ENCODE measurements at places on chromosomes 16 and 17.

- DNase-seq = no peak
These were observed 2.6 kb downstream of the PMP22 start for GRCh38 chr17:15262291-15263205.

GRCh38 chr17:9266697-9267117 is 245.4 kb downstream of the NTN1 start:
- DNase-seq = no peak

DNA sequence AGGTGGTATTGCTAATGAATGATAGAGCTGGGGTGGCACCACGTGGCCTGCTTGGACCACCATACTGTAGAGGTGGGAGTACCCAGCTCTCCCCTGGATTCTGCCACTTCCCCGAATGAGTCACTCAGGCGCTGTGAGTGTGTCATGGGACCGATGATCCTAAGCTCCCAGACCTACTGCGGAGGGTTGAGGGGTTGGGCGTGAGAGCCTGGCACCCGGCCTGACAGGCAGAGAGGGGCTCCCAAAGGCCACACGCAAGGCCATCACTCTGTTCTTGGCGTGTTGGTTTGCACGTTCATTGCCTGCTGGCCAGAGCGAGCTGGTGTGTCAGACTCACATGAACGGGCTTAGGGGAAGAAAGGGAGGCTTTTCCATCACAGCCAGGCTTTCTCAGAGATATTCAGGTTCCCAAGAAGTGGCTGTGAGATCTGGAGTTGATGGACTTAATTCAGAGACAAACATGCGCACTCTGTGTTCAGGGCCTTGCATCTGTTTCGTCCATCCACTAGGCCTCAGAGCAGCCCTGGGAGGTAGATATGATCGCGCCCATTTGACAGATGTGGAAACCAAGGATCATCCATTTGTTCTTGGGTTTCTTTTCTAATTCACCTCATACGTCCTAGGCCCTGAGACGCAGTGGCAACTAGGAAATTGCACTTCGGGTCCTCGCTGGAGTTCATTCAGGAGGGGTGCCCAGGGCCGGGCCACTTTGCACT is 41.4 kb downstream of the CMIP start:
- no peak for DNase-seq

GRCh38 chr16:51818342-51818944 is 667.4 kb upstream of the SALL1 start:
- no peak for DNase-seq

DNA sequence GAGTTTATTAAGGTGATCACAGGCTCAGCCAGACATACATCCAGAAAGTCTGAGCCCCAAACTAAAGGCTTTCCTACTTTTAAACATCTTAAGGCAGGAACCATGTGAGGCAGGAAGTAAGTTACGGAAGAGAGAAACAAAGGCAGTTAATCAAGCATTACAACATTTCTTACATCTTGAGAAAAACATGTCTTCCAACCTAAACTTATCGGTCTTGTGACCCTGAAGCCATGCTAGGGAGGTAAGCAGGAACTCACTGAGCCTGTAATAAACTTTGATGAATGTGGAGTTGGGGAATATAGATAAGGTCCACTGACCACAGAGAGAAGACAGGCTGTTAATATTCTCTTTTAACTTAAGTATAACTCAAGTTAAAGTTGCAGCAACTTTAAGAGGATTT is 3.5 kb upstream of the ACSM3 start:
- DNase-seq = no peak

- DNase-seq = no peak
These were observed 19.5 kb upstream of the CORO6 start for GRCh38 chr17:29642171-29642611.

DNA sequence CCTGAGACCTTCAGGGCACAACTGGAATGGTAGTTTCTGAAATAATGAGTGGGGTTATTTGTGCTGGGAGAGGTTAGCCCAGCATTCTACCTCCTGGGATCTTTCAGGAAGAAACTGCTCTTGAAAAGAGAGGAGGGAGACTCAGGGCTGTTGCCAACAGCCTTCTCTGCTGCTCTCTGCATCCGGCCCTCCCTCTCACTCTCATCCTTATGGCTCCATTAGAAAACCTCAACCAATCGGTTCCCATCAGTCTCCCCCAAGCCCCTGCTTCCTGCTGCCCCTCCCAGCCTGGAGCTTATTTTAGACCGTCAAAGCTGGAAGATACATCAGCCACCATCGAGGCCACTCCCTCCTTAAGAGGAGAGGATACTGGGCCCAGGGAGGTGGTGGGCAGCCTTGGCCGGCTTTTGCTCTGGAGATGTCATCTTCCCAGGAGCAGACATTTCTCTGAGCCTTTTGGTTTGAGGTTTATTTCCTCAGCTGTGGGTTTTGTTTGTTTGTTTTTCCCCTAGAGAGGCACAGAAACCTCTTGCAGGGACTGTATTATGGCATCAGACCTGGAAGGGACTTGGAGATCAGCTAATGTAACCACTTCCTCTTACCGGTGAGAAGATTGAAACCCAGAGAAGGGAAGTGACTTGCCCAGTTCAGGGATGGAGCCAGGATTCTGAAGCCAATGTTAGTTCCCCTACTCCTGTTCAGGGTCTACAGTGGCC is 2.7 kb downstream of the MPRIP start:
- peak; percentile 12 for DNase-seq

DNA sequence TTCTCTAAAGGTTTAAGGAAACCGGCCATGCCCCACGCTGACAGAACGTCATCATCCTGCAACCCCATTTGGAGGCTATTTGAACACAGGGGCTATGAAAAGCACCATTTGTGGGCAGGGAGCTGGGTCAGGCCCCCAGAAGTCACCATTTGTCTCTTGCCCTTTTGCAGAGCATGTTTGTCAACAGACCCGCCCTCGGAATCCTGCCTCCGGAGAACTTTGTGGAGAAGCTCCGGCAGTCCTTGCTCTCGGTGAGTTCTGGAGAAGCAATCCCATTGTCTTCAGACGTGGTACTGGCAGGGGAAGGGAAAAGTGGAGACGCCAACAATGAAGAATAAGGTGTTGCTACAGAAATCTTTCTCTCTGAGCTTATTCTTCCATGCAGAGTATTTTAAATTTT is 33.5 kb downstream of the TMEM186 start:
- no peak for DNase-seq

DNA sequence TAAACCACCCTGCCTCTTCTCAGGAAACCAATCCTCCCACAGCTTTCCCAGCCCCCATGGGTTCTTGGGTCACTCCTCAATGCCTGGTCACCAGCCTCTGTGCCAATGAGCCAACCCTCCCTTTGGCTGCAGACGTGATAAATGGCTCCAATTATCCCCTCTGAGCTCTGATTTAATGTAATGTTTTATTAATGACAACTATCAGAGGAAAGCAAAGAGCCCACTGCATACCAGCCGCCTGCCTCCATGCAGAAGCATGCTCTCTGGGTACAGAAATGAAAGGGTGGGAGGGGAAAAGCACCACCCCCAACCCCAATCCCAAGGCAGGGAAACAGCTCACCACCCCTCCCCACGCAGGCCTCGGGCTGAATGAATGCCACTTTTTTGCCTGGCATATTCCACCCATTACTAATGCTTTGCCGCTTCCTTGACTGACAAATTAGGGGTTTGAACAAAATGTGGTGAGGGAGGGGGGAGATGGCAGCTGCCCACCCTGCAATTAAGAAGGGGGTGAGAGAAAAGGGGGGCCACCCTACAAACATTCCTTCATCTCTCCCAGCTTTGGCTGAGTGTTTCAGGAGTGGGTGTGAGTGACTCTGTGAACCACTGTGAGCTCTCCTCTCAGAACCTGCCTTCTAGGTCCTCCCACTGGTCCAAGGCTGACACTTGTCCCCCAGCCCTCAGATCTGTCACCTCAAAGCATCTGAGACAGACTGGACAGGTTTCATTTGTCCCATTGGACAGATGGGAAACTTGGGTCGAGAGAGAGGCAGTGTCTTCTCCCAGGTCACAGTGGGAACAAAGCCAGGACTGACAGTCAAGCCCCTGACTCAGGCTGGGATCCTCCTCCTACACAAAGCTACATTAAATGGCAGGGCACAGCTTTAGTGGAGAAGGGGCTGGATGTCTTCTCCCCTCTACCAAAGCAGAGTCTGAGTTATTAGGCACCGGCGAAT is 161.5 kb downstream of the TMEM132E start:
- DNase-seq = no peak

DNA sequence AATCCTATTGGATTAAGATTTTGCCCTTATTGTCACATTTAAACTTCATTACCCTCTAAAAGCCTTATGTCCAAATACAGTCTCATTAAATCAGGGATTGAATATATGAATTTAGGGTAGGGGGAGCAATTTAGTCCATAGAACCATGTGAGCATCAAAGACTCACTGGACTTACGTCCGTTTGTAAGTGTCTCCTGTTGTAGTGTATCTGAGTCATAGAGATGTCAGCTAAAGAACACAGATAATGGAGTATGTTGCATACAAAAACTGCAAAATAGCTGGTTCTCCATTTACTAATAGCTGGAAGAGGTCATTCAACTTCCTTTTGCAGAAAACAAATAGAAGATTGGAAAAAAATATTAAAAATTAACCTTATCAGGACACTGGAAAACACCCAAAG is 599.1 kb upstream of the SOX9 start:
- no peak for DNase-seq

GRCh38 chr17:58210922-58211321 is 8.1 kb downstream of the MKS1 start:
- DNase-seq = no peak

- DNase-seq = no peak
These were observed 6.0 kb downstream of the ADAP2 start for GRCh38 chr17:30927756-30928155.

DNA sequence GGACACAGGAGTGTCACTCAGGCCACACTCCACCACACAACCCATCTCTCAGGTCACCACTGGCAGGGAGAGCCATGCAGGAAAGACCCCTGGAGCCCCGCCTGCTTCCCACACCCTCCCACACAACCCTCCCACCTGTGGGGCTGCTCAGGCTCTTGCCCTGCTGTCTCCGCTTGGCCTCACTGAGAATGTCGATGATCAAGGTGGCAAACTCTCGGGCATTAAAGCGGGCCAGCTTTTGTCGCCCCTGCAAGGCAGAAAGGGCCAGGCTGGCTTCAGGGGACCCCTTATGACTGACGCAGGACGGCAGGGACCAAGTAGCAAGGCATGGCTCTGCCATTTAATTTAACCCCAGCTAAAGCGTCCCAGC is 8.5 kb downstream of the TP53I13 start:
- DNase-seq = no peak

DNA sequence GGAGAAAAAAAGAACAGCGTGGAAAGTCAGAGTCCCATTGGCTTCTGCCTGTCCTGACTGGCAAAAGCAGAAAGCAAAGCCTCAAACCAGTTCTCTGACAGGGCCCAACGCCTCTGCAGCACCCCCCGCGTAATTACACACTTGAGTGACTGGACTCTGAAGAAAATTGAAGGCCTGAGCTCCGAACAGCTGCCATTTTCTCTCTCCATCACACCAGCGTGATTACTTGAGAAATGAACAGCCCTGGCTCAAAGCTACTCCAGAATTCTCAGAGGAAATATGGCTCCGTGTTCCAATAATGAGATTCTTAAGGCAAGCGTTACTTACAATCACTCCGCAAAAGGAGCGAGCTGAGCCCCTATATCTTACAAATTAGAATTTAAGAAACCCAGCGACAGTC is 142.7 kb upstream of the C17orf78 start:
- DNase-seq = no peak

- DNase-seq = peak; percentile 24
These were observed 200.4 kb downstream of the LGALS9B start for GRCh38 chr17:20266806-20267458.

- no peak for DNase-seq
These were observed 195.0 kb downstream of the FTO start for GRCh38 chr16:53898993-53899392.

DNA sequence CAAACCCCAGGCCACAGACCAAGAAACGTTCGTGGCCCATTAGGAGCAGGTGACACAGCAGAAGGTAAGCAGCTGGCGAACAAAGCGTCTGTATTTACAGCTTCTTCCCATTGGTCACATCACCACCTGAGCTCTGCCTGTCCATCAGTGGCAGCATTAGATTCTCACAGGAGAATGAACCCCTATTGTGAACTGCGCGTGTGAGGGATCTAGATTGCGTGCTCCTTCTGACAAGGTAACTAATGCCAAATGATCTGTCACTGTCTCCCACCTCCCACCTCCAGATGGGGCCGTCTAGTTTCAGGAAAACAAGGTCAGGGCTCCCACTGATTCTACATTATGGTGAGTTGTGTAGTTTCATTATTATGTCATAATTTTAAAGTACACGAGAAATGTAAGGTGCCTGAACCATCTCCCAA is 186.3 kb downstream of the CPPED1 start:
- no peak for DNase-seq

DNA sequence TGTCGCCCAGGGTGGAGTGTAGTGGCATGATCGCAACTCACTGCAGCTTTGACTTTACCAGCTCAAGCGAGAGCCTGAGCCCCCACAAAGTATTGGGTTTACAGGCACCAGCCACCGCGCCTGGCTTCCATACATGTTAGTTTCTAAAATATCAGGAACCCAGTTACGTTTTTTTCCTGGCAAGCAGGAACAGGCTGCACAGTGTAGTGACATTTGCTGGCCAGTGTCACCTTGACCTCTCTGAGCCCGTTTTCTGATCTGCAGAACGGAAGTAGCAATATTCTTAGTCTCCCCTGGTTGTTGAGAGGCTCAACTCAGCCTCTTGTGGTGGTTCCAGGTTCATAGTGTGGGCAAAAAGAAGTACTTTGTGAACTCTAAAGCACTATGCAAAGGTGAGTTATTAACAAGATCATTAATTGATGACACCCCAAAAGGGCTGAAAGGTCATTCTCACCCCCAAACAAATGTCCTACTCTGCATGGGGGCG is 15.6 kb downstream of the IGF2BP1 start:
- DNase-seq = no peak

- peak; percentile 48 for DNase-seq
These were observed 474.4 kb downstream of the SLC39A11 start for GRCh38 chr17:72618001-72618509.

DNA sequence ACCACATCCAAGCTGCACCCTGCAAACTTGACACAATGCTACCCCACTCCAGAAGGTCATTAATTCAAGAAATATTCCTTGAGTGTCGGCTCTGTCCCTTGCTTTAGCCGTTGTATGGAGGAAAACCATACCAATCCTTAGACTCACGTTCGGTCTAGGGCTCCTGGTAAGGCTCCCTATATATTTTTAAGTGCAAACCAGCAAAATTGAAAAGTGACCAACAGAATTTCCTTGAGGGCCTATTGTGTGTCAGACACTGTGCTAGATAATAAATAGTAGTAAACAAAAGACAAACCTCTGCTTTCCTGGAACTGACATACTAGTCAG is 390 bp upstream of the BBS2 start:
- no peak for DNase-seq

DNA sequence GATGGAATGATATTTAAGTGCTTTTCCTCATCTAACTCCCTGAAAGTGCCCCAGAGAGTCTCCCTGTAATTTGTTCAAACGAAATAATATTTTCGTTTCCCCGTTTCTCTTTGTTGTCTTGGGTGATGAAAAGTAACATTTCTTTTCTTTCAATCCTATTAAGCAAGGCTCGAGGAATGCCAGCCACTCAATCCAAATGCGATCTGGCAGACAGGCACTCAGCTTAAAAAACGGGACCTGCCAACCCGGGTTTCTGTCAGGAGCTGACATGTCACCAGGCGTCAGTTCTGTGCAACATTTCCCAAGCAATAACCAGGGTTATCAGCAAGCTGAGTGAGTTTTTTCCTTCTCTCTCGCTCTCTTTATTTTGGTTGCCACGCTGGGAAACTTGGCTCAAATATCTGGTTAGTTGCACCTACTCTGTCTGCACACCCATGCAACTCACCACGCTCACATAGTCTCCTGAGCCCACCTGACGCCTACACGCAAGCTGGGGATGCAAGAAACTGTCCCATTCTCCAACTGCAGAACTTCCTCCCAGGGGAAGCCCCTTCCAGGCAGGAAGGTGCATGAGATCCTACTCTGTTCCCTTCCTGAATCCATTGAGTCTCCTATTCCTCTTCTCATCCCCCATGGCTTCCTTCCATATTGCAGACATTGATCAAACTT is 208.2 kb downstream of the C16orf78 start:
- DNase-seq = no peak

All from CD4-positive, alpha-beta T cell treated with Interleukin-17A for 4 hours (primary cell).